ENCODE measurements at places on chromosomes 4 and X. TPM values are rescaled to one million over a fixed set of nuclear protein-coding genes. Genes with fewer than 3 reads are reported as not detected.
A peak's percentile ranks its signal among the peaks of the same experiment; 100 is the strongest.

DNA sequence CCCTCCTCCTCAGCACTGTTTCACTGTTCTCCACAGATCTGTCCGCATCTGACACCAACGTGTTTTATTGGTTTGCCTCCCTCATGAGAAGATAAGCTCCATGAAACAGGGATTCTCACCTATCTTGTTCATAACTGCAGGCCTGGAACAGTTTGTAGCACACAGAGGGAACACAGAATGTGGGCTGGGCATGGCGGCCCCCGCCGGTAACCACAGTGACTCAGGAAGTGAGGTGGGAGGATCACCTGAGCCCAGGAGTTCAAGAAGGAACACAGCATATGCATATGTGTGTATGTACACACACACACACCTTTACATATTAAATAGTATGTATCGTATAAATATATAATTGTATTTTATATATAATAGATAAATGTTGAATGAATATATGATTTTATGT is 168.6 kb downstream of the AFAP1 start:
- no peak for DNase-seq

GRCh38 chrX:7127056-7127455 is 20.5 kb upstream of the STS start:
- DNase-seq: no peak

The PPP4R3C gene
- total RNA-seq: not detected

DNA sequence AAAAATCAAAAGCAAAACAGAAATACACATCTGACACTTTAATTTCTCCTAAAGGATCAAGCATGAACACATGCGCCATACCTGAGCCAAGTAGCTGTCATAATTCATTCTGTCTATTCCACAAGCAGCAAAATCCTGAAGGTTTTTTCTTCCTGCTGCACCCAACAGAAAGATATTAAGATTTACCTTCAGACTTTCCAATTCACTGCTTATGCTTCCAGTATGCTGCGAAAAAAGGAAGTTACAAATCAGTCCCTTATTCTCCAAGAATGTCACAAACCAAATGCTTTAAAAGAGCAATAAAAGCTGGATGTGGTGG is 29.2 kb upstream of the FGFBP2 start:
- no peak for DNase-seq

DNA sequence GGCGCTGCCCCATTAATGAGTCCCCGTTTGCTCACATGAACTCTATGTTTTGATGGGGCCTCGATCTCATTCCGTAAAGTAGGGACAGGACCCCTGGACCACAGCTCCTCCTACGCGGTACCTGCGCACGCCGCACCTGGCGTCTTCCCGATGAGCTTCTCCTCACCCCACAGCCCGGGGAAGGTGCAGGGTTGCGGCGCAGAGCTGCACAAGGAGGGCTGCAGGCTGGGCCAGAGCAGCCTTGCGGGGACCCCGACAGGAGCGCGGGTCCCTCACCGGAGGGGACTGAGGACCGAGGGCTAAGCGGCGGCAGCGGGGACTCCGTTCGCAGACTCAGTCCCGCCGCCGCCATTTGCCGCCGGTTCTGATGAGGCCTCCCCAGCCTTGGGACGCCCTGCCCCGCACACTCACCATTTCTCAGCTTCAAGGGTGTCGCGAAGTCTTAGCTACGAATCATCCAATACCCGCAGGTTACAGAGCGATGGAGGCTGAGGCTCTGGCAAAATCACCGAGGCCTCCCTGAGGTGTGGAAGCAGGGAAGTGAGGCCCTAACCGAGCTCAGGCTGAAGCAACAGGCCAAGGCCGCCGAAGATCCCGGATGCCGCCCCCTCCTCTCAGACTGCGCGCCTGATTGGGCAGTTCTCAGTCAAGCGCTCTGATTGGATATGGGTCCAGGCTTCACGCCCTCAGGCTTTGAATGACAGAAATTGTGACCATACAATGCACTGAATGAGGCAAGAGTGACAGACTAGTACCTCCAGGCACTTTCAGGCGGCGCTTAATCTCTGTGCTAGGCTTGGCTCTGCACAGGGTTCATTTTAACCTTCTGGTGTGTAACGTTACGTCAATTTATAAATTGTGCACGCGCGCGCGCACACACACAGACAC is 25.1 kb downstream of the ZNF721 start:
- peak; percentile 97 for DNase-seq
